Activated CD4-positive, alpha-beta T cell treated with anti-CD3 and anti-CD28 coated beads for 1 hour (primary cell): ENCODE measurements at places on chromosomes 1 and 21.

- no peak for DNase-seq
These were observed 9.0 kb downstream of the ARHGEF2 start for GRCh38 chr1:155969377-155969791.

DNA sequence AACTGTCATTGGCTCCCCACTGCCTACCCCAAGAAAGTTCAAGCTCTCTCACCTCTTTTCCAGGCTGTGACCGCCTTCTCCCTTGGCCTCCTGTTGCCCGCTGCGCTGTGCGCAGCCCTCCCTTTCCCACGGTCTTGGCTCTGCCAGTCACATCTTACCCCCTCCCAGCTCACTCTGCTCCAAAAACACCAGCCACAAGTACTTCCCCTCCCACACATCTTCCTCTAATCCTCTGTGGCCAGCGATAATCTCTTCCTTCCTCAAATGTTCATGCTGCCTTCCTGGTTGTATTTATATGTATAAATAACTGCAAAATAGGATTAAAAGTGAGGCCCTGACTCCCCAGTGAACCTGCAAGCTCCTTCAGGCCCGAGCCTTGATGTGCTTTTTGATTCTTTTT lies 81.8 kb downstream of the AJAP1 start:
- no peak for DNase-seq

DNA sequence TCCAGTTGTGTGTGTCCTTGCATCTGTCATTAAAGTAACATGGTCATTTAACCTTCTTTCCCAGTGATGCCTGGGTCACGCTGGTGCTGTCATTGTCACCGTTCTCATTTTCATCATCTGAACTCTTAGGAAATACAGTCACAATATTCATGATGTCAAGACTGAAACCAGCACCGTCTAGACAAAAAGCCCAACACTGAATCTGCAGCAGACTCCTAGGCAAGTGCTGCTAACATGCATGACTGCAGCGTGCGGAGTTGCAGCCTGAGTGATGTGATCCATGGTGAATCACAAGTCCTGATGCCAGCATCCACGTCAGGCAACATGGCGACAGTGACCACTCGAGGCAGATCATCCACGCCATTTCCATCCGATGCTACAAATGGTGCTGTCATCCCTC lies 37.6 kb downstream of the MRPL37 start:
- no peak for DNase-seq

- DNase-seq, result no peak
These were observed 27.2 kb downstream of the THAP3 start for GRCh38 chr1:6651909-6652308.

GRCh38 chr1:2025491-2025981 lies 6.4 kb downstream of the GABRD start:
- DNase-seq, result no peak

GRCh38 chr1:167676205-167676915 lies 45.4 kb upstream of the MPZL1 start:
- no peak for DNase-seq

GRCh38 chr1:39199593-39199992 lies 4.9 kb upstream of the MACF1 start:
- DNase-seq, result no peak

- DNase-seq, result no peak
These were observed 8.2 kb upstream of the TRIM63 start for GRCh38 chr1:26075421-26076144.

- no peak for DNase-seq
These were observed 2.1 kb downstream of the CLCA1 start for GRCh38 chr1:86470859-86471258.

DNA sequence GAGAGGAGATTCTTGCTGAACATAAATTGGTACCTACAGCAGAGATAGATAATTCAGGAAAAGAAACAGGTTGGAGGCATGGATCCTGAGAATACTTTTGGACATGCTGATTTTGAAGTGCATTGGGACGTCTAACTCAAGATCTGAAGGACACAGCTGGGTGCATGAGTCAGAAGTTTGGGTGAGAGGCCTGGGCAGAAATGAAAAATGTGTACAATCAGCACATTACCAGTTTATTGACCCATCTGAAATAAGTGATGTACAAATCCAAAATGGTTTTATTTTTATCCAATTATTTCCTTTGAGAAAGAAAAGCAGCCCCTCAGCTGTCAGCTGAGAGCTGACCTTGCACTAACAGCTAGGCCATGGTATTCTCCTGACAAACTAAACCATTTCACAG lies 975.2 kb upstream of the B3GALT2 start:
- no peak for DNase-seq

GRCh38 chr1:30976143-30976542 lies 67.6 kb upstream of the SDC3 start:
- DNase-seq, result no peak

GRCh38 chr1:179164494-179164893 lies 65.0 kb downstream of the ABL2 start:
- DNase-seq, result no peak

- no peak for DNase-seq
These were observed 67.7 kb downstream of the NAV1 start for GRCh38 chr1:201606623-201607022.

- DNase-seq, result no peak
These were observed 21.8 kb upstream of the COL18A1 start for GRCh38 chr21:45383111-45383614.

DNA sequence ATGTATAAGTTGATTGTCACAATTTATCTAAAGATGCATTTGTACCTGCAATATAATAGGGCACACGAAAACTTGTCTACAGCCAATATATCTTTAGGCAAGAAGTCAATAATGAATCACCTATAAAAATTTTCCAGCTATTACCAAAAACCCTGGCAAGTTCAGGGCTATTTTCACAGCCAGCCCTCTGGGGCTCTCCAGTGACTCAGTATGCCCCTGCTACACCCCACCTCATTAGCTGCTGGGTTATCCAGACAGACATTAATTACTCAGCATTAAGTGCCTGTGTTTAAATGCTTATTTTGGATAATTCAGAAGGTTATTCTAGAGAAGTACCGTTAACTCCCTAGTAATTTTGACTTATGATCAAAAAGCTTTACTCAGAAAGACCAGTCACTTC lies 220.2 kb downstream of the TBX15 start:
- no peak for DNase-seq

DNA sequence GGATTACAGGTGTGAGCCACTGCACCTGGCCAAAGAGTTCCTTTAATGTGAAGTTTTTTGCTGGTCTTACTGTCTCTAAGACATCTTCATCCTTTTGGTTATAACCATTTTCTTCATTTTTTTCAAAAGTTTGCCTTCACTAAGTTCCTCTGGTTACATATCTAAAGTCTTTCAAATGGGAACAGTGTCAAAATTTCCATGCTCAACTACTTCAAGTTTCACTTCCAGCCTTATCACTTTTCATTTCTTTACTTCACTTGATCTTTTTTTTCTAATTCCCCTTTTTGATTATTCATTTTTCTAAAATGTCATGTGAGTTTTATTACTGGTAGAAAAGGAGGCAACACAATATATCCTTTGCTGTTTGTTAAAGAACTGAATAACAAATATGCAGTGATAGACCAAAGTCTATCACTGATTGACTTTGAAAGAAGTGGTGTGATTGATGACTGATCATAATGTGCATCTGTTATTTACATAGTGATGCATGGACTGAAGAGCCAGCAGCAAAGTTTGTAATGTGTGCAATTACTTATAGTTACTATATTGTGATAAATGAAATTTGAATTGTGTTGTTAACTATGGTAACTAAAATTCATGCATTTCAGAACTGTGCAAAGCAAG lies 16.0 kb upstream of the ZFYVE9 start:
- no peak for DNase-seq

GRCh38 chr1:44368471-44369151 lies 13.6 kb upstream of the ERI3 start:
- DNase-seq, result no peak

DNA sequence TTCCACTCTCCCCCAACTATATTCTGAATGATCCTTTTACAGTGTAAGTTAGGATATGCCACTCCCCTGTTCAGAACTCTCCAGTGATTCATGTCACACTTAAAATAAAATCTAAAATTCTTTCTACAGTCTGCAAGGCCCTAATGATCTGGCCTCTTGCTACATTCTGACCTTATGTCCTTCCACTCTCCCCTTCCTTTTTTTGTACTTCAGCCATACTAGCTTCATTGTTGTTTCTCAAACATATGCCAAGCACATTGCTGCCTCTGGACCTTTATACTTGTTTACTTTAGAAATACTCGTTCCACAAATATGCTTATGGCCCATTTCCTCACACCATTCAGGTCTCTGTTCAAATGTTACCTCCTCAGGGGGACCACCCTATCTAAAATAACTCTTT lies 14.8 kb upstream of the PSMA5 start:
- no peak for DNase-seq

- no peak for DNase-seq
These were observed 13.2 kb upstream of the MFN2 start for GRCh38 chr1:11967028-11967547.

DNA sequence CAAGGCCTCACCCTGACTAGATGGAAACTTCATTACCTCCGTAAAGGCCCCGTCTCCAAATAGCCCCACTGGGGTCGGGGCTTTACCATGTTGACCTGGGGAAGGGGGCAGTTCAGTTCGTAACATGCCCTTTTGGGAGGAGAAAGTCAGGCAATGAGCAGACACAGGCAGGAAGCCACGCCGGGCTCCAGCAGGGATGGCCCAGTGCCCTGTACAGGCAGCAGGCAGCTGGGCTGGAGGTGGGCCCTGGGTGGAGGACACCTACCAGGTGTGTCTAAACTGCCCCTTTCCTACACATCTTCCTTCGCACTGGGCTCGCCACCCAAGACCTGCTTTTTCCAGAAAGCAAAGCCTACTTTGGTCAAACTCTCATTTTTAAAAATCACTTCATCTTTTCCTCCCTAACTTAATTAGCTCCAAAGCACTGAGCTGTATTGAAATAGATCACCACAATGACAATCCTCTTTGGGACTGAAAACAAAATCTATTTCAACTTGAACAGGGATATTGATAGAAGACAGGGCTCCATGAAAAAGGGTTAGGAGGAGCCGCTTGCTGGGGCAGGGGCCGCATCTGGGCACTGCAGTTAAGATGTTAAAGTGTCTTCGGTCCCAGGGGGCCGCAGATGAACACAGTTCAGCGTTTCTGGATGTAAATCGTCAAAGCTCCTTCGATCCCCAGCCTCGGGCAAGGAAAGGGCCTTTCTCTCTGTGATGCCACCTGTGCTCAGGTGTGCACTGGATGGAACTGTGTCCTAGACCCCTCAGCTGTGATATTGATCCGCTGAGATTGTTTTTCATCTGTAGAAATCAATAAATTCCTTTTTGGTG lies 104.6 kb downstream of the PDE9A start:
- no peak for DNase-seq

DNA sequence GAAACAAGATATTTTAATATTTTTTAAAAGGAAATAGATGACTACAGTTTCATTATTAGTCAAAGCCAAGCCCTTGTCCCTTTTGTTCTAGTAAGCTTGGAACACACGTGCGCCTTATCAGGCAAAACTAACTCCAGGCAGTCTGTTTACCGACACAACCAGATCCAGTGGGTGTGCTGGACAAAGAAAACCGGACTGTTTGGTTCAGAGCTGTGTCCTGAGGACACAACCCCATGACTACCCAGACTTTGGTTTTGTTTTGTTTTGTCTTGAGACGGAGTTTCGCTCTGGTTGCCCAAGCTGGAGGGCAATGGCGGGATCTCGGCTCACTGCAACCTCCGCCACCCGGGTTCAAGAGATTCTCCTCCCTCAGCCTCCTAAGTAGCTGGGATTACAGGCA lies 13.9 kb upstream of the RHOU start:
- DNase-seq, result no peak

- no peak for DNase-seq
These were observed 3.8 kb downstream of the PTAFR start for GRCh38 chr1:28172713-28173150.

DNA sequence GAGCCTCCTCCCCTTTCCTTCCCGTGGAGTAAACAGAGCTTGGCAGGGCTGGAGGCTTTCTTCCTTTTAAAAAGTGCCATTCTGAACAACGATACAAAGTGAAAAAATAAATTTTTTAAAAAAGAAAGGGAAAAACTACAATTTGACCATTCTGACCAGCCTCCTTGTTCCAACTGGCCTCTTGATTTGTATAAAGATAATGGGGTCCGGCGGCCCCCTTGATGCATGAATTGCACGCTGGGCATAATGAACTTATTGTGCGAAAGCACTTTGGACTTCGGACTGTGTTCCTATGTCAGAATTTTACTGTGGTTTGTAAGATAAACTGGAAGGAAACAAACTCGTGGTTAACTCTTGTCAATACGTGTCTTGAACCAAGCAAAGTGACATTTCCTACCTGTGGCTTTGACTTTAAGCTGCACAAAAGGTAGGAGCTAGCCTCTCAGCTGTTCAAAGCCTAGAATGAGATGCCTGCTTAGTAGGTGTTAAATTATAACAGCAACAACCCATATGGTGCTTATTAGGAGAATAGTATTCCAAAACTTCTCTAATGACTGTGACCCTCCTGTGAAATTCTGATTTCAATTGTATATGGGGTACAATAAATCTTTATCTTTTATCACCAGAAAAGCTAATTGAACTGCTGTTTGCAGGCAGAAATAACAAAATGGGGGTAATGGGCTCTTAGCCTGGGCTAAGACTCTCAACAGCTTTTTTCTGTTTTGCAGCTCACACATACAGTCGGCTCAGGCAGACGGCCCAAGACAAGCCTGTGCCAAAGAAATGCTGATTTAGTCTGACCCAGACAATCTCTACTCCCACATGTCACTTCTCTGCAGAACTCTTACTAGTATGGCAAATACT lies 9.3 kb downstream of the IRF2BP2 start:
- no peak for DNase-seq

DNA sequence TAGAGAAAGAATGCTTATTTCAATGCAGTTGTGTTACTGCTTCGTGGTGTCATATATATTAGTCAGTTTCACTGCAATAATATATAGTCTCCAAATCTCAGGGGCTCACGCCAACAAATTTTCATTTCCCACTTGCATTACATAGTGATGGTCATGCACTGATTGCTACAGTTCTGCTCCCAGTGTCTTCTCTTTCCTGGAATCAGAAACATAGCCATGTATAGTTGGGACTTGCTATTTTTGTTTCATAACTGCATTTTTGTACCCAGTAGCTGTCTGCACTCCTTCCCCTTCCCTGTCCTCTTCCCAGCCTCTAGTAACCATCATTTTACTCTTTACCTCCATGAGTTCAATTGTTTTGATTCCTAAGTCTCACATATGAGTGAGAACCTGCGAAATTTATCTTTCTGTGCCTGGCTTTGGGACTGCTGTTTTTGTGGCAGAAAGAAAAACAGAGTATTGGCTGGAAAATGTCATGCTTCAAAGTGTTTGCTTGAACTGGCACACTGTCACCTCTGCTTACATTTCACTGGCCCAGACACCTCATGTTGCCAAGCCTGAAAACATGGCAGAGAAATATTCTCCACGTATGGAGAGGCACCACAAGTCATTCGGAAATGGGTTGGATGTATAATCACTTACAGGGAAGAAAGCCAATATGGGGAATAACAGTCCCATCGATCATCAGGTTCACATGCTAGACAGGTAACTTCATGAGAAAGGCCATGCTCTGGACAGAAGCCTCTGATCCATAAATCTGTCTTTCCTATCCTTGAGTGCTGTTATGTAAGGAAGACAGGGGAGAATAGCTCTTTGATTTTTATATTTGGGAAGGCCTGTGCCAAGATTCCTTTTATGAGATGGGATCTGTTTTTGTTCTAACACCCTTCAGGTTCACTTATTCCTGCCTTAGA lies 60.4 kb upstream of the BACH1 start:
- DNase-seq, result no peak

- no peak for DNase-seq
These were observed 320.2 kb downstream of the BARHL2 start for GRCh38 chr1:90396917-90397316.

- DNase-seq, result no peak
These were observed 59.7 kb downstream of the ATP1A1 start for GRCh38 chr1:116432655-116433265.

- no peak for DNase-seq
These were observed 43.5 kb upstream of the NRDC start for GRCh38 chr1:51922040-51922439.
